Vein endothelial cell (primary cell): ENCODE measurements at places on chromosomes 1 and 21. TPM values are rescaled to one million over a fixed set of nuclear protein-coding genes. Genes with fewer than 3 reads are reported as not detected.

CLCA2 gene
- total RNA-seq: 0.10 and 0.65 TPM in 2 replicates

GBP4 gene
- total RNA-seq: 2.0 and 4.8 TPM in 2 replicates

RAB25 gene
- total RNA-seq: not detected in 2 replicates

CHI3L2 gene
- not detected in 2 replicates for total RNA-seq

PLXNA2 gene
- total RNA-seq: 171 and 175 TPM in 2 replicates

TMEM61 gene
- total RNA-seq: not detected in 2 replicates

FNDC5 gene
- 0.33 and 0.48 TPM in 2 replicates for total RNA-seq

FTCD gene
- not detected in 2 replicates for total RNA-seq

PROK1 gene
- not detected in 2 replicates for total RNA-seq

MMEL1 gene
- total RNA-seq: 0.38 and 5.9 TPM in 2 replicates

LENEP gene
- total RNA-seq: 0.67 and 1.3 TPM in 2 replicates

MIXL1 gene
- total RNA-seq: 0.10 TPM in 1 of 2 replicates, not detected in the other

OR2T35 gene
- not detected in 2 replicates for total RNA-seq

NTMT2 gene
- not detected in 2 replicates for total RNA-seq

MR1 gene
- 2.3 and 3.9 TPM in 2 replicates for total RNA-seq

C1orf226 gene
- 1.3 and 2.3 TPM in 2 replicates for total RNA-seq

HRNR gene
- total RNA-seq: not detected in 2 replicates

CASZ1 gene
- total RNA-seq: 1.7 and 2.9 TPM in 2 replicates

ELF3 gene
- 0.10 and 0.65 TPM in 2 replicates for total RNA-seq

RGS1 gene
- not detected in 2 replicates for total RNA-seq

TCEA3 gene
- 0.65 and 0.86 TPM in 2 replicates for total RNA-seq

ERRFI1 gene
- total RNA-seq: 20.6 and 28.1 TPM in 2 replicates

ZMPSTE24 gene
- 51.9 and 72.7 TPM in 2 replicates for total RNA-seq

CAPN8 gene
- total RNA-seq: not detected in 2 replicates

S100A3 gene
- 0.98 and 2.4 TPM in 2 replicates for total RNA-seq

SERTAD4 gene
- total RNA-seq: 3.2 and 3.3 TPM in 2 replicates

HMCN1 gene
- total RNA-seq: 3.6 and 10.1 TPM in 2 replicates

PER3 gene
- total RNA-seq: 3.2 and 5.2 TPM in 2 replicates

OLIG1 gene
- total RNA-seq: not detected in 2 replicates

KLF17 gene
- total RNA-seq: not detected in 2 replicates

LCE1F gene
- total RNA-seq: not detected in 2 replicates

IGSF3 gene
- total RNA-seq: 0.76 and 1.3 TPM in 2 replicates

C1orf141 gene
- not detected in 2 replicates for total RNA-seq

TMCC2 gene
- total RNA-seq: 2.0 and 2.1 TPM in 2 replicates

OXCT2 gene
- 2.3 and 2.9 TPM in 2 replicates for total RNA-seq

CFAP45 gene
- total RNA-seq: 0.65 and 1.5 TPM in 2 replicates

SHE gene
- total RNA-seq: 66.0 and 81.9 TPM in 2 replicates

OLFM3 gene
- not detected in 2 replicates for total RNA-seq

TCP10L gene
- total RNA-seq: not detected in 2 replicates

BRDT gene
- total RNA-seq: not detected in 2 replicates

TIE1 gene
- 636 and 1,011 TPM in 2 replicates for total RNA-seq

CD101 gene
- total RNA-seq: 0.10 and 0.65 TPM in 2 replicates

PLA2G2C gene
- not detected in 2 replicates for total RNA-seq

ALX3 gene
- total RNA-seq: not detected in 2 replicates

DMRTA2 gene
- total RNA-seq: not detected in 2 replicates

C1orf56 gene
- 2.5 and 2.6 TPM in 2 replicates for total RNA-seq

POU3F1 gene
- total RNA-seq: not detected in 2 replicates

CELA3B gene
- total RNA-seq: not detected in 2 replicates

LCE7A gene
- not detected in 2 replicates for total RNA-seq

P3H1 gene
- 120 and 159 TPM in 2 replicates for total RNA-seq

NOS1AP gene
- total RNA-seq: 0.98 and 1.2 TPM in 2 replicates

TRABD2B gene
- total RNA-seq: under 0.01 TPM in 1 of 2 replicates, not detected in the other
